ENCODE measurements at places on chromosomes 1 and 21.

DNA sequence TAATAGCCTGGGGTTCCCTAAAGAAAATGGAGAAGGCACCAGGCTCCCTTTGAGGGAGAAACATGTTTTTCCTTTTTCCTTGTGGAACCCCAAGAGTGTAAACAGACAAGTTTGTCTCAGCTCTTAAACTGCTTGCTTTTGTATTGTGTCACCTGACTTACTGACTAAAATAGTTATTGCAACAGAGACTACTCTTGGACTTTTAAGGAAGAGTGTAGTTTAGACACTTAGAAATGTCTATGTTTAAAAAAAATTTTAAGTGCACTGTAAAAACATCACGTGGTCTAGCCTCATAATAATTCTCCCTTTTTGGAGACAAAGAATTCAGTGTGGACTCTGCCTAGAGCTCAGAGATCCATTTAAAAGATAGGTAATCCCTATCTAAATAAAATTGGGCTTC lies 141.1 kb downstream of the TRIM33 start:
- no peak for DNase-seq

- no peak for DNase-seq
Observed at GRCh38 chr1:110069404-110070281, 829 bp downstream of the ALX3 start.

GRCh38 chr1:10544239-10544638 lies 69.5 kb downstream of the PEX14 start:
- DNase-seq = no peak

DNA sequence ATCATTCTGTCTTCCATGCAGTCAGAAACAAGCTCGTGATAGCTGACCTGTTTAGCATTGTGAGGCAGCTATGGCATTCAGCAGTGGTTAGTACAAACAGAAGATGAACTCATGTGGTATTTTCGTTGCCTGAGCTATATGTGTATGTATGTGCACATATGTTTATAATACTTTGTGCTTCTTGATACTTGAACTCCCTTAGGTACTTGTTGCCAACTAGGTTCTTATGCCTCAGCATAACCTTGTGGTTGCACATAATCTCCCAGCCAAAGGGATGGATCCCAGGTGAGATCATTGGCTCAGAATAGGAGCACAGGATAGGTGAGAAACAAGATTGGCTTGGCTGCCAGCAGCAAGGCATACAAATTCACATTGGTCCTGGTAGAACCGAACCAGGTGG lies 86.1 kb downstream of the VPS26C start:
- DNase-seq = no peak

GRCh38 chr1:238752327-238752726 lies 634.0 kb upstream of the CHRM3 start:
- DNase-seq = peak; percentile 78

GRCh38 chr1:204426971-204427701 lies 15.5 kb upstream of the PPP1R15B start:
- DNase-seq = no peak

GRCh38 chr1:34800214-34800613 lies 7.4 kb downstream of the GJA4 start:
- DNase-seq = no peak

DNA sequence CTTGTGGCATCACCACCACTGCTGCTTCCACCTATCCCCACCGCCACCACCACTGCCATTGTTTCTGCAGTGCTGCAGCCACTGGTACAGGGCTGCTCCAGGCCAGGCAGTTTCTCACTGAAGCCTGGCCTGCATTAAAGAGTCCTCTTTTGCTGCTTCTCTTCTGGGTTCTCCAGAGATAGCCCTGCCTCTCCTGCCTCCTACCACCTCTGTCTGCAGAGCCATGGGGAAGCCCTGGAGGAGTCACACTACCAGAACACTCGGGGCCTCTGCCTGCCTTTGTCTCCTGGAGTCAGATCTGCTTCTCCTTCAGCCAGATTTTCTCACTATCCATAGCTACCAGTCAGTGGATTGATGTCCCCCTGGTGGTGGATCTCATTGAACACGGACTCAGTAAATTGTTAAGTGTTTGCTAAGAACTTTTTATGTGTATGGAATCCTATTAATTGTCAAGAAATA lies 37.7 kb upstream of the DDAH1 start:
- DNase-seq = peak; percentile 61

- peak; percentile 72 for DNase-seq
Observed at GRCh38 chr1:208185801-208186231, 58.4 kb downstream of the PLXNA2 start.

- DNase-seq = no peak
Observed at GRCh38 chr1:160570840-160571239, 8.5 kb downstream of the CD84 start.

DNA sequence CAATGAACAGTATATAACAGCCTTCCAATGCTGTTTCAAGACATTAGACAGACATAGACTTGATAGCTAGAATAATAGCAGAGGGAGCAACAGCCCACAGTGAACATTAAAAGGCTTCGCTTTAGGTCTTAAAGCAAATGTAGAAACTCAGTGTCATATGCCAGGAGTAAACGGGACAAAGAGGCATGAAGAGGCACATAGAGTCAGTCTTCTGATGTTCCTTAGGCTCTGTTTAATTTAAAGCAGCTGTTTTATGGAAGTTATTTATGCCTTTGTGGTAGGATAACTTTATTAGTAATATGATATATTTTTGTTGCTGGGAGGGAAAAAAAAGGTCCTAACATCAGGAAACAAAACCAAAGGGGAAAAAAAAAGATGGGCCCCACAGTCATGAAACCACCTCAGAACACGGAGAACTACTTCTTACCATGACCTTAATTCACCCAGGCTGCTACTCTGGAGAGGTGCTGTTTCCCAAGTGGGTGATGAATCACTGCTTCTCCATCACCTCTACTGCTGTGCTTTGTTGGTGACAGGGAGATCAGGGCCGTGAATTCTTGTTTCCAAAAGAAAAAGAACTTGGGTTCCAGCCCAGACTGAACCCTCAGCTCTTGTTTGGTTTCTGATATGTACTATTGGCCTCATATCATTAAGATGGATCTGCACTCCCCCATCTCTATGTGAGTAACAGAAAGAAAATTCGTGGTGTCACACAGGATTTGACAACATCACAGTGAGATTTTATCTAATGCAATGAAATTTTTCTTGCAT lies 616.9 kb downstream of the KIF26B start:
- DNase-seq = peak; percentile 100

DNA sequence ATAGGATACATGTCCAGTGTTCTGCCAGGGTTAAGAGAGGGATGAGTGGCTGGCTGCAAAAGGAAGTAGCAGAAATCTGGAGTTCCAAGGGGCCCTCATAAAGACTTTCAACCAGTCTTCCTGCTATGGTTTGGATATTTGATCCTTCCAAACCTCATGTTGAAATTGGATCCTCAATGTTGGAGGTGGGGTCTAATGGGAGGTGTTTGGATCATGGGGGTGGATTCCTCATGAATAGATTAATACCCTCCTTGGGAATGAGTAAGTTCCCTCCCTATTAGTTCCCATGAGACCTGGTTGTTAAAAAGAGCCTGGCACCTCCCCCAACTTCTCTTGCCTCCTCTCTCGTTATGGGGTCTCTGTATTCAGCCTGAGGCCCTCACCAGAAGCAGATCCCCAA lies 10.1 kb upstream of the GNG12 start:
- peak; percentile 71 for DNase-seq

DNA sequence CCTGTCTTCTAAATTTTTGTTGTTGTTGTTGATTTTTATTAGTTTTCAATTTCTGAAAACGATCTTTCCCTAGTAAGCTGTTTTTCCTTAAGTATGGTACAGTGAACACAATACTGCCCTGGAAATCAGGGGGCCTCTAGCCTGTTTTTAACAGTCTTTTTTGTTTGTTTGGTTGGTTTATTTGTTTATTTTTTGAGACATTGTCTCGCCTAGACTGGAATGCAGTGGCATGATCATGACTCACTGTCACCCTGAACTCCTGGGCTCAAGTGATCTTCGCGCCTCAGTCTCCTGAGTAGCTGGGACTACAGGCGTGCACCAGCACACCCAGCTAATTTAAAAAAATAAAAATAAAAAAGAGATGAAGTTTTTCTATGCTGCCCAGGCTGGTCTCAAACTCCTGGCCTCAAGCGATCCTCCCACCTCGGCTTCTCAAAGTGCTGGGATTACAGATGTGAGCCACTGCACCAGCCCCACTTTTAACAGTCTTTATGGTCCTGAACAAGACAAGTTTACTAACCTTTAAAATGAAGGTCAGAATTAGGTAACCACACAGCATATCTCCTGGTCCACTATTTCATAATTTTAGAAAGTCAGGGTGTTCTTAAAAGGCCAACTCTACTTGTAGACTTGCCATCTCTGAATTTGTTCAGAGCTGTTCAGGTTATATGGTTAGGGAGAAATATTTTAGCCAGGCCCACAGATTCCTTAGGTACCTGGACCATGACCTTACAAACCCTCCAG lies 35.4 kb downstream of the TBCE start:
- DNase-seq = no peak

DNA sequence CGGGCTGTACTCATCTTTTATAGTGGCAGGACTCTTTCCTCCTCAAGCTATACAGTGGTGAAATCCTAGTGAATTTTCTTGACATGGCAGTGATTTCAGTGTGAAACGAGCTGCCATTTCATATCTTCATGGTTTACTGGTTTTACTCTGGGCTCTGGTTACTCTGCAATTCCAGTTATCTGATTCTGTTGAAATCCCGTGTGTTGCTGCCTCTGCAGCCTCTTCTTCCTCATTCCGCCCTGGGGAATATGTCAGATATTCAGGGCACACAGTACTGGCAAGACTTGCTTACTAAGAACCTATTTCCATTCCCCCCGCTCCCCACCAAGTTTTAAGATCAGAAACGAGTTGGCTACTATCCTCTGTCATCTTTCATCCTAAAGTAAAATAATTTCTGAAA lies 7.9 kb upstream of the OR2B11 start:
- no peak for DNase-seq

DNA sequence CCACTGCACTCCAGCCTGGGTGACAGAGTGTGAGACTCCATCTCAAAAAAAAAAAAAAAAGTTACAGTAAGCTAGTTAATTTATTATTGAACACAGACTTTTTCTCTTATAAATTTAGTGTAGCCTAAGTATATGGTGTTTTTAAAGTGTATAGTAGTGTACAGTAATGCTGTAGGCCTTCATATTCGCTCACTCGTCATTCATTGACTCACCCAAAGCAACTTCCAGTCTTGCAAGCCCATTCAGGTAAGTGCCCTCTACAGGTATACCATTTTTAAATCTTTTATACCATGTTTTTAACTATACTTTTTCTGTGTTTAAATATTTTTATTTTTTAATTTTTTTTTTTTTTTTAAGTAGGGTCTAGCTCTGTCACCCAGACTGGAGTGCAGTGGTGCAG lies 12.1 kb downstream of the POU2F1 start:
- DNase-seq = no peak

GRCh38 chr21:45043541-45044020 lies 30.8 kb upstream of the ADARB1 start:
- no peak for DNase-seq

DNA sequence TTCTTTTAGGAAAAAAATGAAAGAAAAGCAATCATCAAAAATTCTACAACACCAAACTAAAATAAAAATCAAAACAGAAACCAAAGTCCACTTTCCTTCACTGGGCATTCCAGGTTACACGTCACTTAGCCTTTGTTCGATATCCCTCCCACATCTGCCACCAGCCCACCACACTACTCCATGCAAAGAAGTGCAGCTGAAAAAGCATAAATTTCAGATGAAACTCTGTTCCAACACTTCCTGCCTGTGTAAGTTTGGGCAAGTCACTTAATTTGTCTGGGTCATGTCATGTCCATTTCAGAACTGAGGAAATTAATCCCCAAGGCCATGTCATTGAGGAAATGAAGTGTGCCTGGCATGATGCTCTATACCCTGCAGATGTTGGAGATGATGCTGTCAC lies 354.3 kb upstream of the USP24 start:
- no peak for DNase-seq

DNA sequence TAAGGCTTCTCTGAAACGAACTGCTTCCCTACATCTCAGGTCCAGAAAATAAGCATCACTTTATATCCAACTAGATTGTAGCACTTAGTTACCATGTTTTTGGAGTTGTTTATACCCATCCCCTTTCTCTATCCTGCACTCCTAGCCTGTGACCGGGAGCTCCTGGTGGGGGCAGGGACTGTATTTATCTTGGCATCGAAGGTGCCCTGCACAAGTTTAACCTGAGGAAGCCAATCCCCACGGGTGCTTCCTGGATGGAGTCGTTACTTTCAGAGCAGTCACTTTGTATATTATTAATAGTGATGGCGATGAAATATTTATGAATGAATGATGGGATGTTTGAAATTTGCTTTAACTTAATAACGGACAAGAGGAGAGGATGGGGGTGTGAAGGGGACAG lies 73.9 kb downstream of the KLHDC7A start:
- no peak for DNase-seq

- no peak for DNase-seq
Observed at GRCh38 chr21:32499249-32500055, 85.9 kb downstream of the TCP10L start.

DNA sequence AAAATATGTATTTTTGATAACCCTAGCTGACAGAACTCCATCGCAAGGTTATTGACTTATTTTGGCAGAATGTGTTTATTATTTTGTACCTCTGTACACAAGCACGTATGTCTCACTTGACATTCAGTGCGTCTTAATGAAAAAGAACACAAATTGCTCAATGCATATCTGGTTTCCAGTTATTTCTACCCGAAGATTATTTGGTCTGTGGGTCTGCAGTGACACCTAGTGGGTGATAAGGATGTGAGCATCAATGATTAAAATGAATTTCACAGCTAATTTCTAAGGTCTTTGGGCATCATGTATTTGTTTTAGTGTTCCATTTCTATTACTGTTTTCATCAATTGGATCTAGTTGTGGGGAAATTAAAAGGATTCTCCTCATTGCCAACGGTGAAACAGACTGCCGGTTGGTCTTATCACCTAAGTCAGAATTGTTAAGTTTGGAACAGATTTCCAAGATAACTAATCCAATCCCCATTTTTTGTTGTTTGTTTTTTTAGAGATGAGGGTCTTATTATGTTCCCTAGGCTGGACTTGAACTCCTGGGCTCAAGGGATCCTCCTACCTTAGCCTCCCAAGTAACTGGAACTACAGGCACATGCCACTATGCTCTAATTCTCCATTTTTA lies 13.9 kb downstream of the DDX20 start:
- DNase-seq = peak; percentile 71

DNA sequence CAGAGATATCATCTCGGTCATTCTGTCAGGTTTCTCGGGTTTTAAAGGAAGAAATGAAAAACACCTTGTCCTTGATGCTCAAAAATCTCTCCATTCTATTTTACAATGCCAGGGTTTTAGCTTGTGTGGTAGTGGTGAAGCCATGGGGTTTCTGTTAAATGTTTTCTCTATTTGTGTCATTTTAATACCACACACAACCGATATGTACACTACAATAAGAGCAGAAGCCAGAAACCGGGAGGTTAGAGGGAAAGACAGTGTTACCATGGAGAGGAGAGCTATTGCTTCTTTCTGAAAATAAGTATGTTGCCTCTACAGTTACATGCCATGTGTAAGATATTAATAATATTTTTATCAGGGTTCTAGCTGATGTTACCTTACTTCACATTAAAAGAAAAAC lies 2.8 kb downstream of the SLC35D1 start:
- DNase-seq = no peak

GRCh38 chr1:19769211-19769932 lies 30.3 kb downstream of the TMCO4 start:
- no peak for DNase-seq

- no peak for DNase-seq
Observed at GRCh38 chr1:246564839-246565750, 966 bp downstream of the TFB2M start.
